ENCODE measurements at places on chromosomes 2 and 18.

- no peak for DNase-seq
Measured at GRCh38 chr2:126827371-126827770, 71.3 kb upstream of the TEX51 start.

DNA sequence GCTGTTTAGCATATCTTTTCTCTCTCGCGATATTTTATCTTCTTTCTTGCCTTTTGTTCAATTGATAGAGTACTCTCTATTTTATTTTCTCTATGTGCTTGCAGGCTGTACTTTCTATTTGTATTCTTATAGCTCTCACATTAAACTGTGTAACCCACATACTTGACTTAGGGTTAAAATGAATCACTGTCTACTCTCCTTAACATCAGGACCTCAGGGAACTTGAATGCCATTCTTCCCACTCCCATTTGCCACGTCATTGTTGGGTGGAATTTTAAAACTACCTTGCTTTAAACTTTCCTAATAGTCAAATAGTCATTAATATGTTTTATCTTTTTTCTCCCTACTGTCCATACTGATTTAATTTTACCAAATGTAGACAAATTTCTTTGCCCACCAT is 269.7 kb downstream of the ALPK2 start:
- no peak for DNase-seq

- DNase-seq = no peak
Measured at GRCh38 chr2:178234648-178235047, 40.3 kb downstream of the OSBPL6 start.

DNA sequence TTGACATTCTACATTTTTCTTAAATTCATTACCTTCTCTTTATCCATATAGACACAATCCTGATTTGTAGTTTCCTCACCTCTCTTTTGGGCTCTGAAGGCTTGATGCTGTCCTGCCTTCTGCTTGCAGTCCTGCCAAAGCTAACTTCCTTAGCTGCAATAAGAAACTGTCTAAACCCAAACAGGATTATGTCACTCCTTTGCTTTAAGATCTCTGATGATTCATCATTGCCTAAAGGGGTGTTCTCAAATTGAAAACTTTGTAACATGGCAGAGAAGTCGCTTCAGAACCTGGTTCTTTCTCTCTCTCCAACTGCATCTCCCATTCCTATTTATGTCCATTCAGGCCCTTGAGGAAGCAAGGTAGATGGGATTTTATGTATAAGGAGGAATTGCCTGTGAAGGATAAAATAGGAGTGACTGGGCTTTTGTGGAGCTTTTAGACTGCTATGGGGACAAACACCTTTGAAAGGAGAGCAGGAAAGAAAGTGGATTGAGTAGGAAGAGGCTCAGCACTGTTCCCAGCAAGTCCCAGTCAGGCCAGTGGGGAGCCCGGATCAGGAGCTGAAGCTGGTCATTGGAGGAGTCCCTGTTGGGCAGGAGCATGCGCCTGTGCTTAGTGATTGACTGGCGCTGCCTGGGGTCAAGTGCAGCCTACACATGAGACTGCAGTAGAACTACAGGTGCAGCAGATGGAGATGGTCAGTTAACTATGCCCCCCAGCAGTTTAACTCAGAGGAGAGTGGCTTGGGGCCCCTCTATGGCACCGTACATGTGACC is 390.6 kb downstream of the CTNNA2 start:
- DNase-seq = no peak
